ENCODE measurements at places on chromosomes 16 and 17.

GRCh38 chr17:20989991-20990855 is 52.6 kb downstream of the USP22 start:
- DNase-seq = no peak

GRCh38 chr16:68406458-68407152 is 41.7 kb downstream of the SMPD3 start:
- DNase-seq = no peak

DNA sequence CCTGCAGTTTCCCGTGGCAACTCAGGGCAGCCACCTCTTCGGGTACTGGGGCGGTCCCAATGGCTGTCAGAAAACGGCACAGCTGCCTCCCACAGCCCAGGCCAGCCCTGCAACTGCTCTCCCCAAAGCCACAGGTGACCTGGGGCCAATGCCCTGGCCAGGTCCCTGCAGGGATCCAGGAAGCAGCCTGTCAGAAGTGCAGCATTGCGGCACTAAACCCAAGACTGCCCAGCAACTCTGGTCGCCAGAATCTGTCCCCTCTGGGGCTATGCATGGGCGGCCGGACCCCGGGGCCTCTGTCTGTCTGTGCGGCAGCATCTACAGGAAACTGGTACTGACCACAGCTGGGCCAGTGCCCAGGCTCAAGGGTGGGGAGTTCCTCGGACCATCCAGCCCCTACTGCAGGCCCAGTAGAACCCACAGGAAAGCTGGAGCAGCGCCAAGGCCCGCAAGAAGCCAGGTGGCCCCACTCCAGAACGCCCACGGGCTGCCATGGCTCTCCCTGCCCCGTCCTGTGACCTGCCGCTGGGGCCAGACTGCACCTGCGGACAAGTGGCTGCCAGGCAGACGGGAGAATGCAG is 5.5 kb downstream of the CYBC1 start:
- DNase-seq = no peak

DNA sequence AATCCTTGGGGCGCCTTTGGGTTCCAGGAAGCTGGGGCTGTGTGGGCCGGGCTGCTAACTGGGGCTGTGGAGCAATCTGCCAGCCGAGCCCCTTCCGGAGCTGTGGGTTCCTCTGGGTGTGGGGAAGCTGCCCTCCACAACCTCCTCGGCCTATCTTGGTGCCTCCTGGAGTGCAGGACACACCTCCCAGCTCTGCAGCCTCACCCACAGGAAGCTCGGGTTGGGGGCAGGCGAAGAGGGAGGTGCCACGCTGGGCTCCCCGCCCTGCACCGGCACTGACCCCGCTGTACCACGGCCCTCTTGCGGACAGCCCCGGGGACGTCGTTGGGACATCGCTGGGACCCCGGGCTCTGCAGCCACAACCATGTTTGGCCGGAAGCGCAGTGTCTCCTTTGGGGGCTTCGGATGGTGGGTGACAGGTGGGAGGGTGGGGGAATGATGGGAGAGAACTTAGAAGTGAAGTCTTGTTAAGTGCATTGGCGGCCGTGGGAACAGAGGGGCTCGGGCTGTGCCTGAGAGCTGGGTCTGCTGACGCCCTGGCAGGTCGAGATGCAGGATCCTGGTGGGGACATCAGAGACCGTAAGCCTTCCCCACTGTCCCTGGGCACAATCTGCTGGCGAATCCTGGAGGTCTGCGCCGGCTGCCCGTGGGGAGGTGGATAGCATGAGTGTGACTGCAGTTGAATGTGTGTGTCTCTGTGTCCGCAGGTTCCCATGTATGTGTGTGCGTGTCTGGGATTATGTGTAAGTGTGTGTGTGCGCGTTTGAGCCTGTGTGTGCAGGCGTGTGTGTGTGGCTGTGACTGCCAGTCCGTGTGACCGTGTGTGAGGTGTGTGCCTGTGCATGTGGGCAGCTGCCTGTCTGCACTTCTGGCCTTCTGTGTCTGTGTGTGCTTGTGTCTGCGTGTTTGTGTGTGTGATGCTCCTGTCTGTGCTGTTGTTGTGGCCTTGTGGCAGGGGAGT is at the start of gene RAP1GAP2:
RAP1GAP2 (plus strand) TSS at position 275 of the 962 bp plus-strand sequence; CDS start at position 365, 90 bp downstream.
- no peak for DNase-seq

- DNase-seq = no peak
Measured at GRCh38 chr17:40547785-40548478, 17.3 kb downstream of the CCR7 start.

- DNase-seq = no peak
Measured at GRCh38 chr17:47720754-47721533, 12.1 kb upstream of the TBX21 start.

Data from thymus (tissue), 14 donors.